ENCODE measurements at places on chromosomes 4 and X. TPM values are rescaled to one million over a fixed set of nuclear protein-coding genes. Genes with fewer than 3 reads are reported as not detected.
A peak's percentile ranks its signal among the peaks of the same experiment; 100 is the strongest.

DNA sequence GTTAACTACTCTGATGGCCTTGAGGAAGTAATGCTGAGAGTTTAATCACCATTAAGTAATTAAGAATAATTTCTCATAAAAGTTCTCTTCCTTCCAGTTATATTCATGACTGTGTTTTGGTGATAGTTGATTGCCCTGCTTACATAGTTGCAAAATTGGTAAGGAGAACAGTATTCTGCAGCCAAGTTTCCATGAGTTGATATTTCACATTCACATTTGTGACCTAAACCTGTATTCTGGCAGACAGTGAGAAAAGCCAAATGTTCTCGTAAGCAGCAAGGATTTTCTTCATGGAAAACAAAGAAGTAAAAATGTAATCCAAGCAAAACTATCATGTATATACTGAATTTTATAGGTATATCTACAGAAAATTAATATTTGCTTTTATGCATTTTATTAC, 187.8 kb upstream of the NUDT6 start:
- DNase-seq = no peak

- peak; percentile 42 for DNase-seq
These were observed 62.5 kb downstream of the WFS1 start for GRCh38 chr4:6332042-6332668.

DNA sequence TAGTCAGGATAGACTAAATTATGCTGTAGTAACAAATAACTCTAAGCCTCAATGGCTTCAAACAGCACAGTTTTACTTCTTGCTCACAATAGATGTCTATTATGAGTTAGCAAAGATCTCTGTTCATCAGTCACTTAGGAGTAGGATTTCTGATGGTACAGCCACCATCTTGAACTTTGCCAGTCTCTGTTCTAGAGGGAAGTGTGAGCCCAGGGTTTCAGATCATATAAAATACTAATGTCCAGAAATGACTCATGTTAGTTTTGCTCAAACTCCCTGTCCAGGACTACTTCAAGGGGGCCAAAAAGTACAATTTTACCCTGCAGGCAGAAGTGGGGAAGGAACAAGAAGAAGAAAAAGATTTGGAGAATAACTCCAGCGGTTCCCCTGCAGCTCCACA, 77.1 kb upstream of the LSM6 start:
- DNase-seq = no peak

- no peak for DNase-seq
These were observed 29.0 kb downstream of the NAA11 start for GRCh38 chr4:79296768-79297428.

DNA sequence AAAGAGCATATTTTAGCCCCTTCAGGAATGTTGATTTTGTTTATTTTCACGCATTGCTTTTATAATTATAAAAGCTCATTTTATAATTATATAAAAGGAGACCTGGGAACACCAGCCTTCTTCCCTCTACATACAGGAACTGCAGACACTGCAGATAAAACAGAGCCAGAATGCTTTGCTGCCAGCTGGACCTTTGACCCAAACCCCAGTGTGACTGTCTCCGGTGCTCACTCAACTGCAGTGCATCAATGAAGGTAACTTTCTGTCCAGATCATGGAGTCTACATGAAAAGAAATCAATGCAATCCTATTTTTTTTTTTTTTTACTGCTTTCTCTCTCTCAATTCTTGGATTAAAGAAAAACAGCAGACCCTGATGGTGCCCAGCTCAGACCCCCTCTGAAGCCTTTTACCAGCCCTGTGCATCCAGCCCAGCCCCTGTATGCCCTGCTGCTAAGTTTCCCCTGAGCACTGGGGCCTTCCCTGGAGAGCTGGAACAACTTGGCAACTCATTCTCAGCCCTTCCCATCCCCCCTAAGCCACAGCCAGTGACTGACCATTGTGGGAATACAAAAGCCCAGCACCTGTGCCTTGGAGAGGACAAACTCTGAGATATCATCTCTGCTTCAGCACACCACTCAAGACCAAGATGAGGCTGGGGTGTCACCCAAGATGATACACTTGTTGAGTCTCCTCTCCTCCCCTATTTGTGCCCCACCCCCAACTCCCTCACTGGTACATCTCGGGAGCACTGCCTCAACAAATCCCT, 182.1 kb downstream of the EVC2 start:
- no peak for DNase-seq

DNA sequence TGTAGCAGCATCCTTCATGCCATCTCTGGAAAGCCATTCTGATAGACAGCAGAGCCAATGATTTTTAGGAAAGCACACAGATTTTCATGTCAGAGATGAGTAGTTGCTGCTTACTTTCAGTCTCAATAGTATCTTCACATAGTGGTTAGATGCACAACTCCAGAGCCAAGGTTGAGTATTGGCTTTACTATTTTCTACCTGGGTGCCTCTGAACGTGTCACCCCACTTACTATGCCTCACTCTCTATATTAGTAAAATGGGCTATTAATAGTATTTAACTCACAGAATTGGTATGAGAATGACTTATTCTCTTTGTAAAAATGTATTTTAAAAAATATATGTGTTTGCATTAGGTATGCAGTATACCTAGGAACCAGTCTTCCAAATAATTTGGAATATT, 108.8 kb upstream of the STIM2 start:
- DNase-seq = no peak

DNA sequence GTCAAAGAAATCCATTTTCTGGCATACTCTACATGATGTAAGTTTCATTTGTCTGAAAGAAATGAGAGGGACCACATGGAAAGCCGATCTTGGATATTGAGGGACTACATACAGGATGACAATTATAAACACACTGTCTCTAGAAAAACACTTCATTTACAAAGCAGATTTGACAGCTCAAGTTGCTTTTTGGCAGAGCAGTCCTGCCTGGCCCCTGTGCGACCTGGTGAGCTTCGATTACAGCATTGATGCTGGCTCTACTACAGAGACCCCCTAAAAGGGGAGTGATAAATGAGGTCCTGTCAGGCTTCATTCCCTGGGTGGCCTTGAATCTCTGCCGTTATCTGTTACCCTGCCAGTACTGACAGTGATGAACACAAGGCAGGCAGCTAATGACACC, 215.2 kb upstream of the NOCT start:
- DNase-seq = no peak

GRCh38 chrX:68807818-68808217, 21.0 kb upstream of the EFNB1 start:
- peak; percentile 35 for DNase-seq

GRCh38 chr4:1137850-1138249, 24.5 kb upstream of the RNF212 start:
- DNase-seq = no peak

GRCh38 chr4:140666889-140667614, 89.1 kb downstream of the TBC1D9 start:
- DNase-seq = no peak

DNA sequence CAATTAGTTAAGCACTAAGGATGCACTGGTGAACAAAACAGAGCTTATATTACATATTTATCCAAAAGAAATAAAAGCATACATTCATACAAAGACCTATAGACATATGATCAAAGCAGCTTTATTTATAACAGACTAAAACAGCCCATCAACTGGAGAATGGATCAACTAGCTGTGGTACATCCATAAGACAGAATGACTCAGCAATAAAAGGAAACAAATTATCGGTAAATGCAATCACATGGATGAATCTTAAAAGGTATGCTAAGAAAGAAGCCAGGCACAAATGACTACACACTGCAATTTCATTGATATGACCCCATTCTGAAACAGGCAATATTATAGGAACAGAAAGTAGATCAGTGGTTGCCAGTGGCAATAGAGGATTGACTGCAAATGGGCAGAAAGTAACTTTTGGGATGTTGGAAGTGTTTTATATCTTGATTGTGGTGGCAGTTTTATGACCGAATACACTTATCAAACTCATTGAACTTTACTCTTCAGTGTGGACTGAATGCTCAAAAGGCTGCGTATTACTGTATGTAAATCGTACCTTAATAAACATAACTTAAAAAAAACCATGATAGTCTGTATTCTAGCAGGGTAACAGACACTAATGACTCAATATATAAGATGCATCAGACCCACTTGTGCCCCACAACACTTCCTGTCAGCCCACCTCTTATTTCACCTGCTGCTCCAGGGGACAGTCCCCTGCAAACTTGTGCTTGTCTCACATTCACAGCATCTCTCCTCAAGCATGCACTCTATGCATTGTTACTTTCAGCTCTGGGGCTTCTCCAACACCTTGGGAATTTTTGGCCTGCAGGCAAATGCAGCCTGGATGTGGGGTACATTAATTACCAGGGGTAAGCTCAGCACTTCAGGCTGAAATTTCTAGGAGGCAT, 59.1 kb downstream of the MID1IP1 start:
- DNase-seq = no peak

GRCh38 chrX:29726811-29727210, 488.6 kb upstream of the MAGEB2 start:
- no peak for DNase-seq

- DNase-seq = peak; percentile 13
These were observed 23.5 kb upstream of the SOWAHD start for GRCh38 chrX:119734897-119735339.

GRCh38 chr4:113951263-113951662, 28.2 kb downstream of the ARSJ start:
- no peak for DNase-seq

GRCh38 chr4:163350672-163351071, 7.0 kb downstream of the NPY5R start:
- no peak for DNase-seq

DNA sequence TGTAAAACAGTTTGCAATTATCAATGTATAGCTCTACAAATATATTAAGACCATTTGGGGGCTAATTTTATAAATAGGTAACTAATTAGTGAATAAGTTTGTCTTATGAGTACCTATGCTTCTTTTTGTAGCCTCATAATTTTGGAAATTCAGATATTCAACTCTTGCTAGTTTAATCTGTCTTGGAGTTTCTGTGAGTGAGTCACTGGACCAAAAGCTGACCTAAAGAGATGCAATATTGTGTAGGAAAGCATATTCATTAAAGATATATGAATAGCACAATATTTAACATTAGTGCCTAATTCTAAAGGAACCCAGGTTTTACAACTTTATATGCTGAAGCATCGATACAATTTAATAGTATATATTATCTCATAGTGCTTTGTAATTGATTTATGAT, 161.3 kb upstream of the PCDH18 start:
- DNase-seq = no peak

DNA sequence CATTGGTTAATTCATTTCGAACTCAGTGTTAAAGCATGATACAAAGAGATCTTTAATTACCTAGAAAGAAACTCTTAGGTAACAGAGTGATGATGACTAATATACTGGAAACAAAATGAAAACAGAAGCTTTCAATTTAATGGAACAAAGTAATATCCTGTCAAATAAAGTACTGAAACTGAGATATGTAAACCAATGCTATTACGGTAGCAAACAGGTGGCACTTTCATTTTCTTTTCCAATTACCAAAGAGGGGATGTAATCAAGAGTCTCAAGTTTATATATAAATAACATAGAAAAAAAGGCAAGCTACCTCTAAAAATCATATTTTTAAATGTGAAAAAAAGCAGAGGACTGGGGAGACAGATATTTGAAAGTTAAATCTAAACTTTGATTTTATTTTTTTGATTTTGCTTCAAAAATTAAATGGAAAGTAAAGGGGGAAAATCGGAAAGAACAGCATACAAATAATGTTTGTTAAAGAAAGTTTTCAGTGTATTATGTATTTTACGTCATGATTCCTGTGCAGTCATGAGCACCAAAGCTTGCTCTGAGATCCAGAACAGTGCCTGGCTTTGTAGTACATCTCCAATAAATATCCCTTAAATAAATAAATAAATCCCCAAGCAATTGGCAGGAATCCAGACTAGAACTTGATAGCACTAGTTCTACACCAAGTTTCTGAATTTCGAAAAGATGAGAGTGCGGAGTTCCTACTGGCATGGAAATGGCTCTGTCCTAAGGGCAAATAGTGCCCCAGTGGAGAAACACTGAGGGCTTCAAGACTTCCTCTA, 25.0 kb upstream of the RAPGEF2 start:
- no peak for DNase-seq

- peak; percentile 52 for DNase-seq
These were observed 35.9 kb upstream of the PPM1K start for GRCh38 chr4:88320224-88320779.

DNA sequence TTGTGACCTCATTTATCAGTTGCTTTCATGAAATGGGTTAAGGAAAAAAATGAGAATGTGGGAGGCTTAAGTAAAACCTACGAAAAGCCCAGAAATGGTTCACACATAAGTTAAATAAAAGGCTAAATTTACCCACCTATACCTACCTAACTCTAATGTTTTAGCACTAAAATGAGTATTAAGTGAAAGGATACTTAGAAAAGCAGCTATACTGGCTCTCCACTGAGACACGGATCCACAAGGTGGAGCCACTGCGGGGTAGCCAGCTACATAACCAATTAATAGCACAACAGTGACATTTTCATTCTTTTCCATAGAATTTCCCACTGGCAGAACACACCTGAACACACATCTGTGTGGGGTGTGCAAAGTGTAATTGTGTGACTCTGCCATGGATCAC, 101.9 kb downstream of the MAML3 start:
- DNase-seq = peak; percentile 70

GRCh38 chr4:85114526-85114925, 148.0 kb upstream of the WDFY3 start:
- no peak for DNase-seq

GRCh38 chr4:60365176-60365575, 835.0 kb upstream of the ADGRL3 start:
- DNase-seq = no peak

DNA sequence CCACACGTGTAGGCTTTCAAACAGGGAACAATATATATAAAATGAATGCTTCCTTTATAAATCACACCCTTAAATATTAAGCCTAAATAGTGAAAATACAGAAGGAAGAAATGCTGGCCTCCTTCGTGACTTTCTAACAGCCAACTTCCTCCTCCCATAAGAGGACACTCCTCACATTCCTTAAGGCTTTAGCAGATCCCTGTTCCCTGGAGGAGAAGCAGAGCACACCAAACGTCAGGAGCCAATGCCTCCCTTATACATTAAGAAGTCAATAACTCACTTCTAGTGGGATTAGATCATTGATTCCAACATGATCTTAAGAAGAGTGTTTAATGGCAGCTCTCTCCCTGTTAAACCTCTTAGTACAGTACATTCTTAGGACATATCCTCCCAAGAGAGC, 108.4 kb upstream of the FAM241A start:
- no peak for DNase-seq

GRCh38 chr4:151743128-151743854, 17.5 kb downstream of the GATB start:
- no peak for DNase-seq

DNA sequence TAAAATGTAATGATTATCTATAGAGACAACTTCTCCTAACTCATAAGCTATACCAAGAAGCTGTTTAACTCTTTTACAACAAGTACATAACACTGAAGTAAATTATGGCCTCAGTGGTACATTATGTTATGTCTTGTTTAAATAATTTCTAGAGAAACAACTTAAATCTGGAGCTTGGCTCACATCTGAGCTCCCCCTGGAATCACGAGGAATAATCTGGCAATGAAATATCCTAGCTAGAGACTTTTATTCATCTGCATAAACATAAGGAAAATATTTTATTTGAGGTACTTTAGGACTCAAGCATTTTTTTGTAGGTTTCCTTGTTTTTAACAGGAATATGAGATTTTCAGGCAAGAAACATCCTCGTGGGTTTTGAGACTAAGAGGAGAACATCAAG, 354.7 kb upstream of the SLC7A11 start:
- no peak for DNase-seq

Gene CT45A5
- not detected for total RNA-seq

Gene BMP2K
- 37.9 TPM for total RNA-seq

Gene RHOXF2B
- total RNA-seq = not detected

Gene DAPP1
- total RNA-seq = not detected

Gene MAGEC3
- not detected for total RNA-seq

All from endothelial cell of umbilical vein (primary cell).